Activated effector memory CD4-positive, alpha-beta T cell treated with Interleukin-2 at 50 U/mL for 16 hours (primary cell): ENCODE measurements at places on chromosomes 12 and 14.

- DNase-seq, result no peak
These were observed 278.4 kb upstream of the ATXN7L3B start for GRCh38 chr12:74259199-74259598.

DNA sequence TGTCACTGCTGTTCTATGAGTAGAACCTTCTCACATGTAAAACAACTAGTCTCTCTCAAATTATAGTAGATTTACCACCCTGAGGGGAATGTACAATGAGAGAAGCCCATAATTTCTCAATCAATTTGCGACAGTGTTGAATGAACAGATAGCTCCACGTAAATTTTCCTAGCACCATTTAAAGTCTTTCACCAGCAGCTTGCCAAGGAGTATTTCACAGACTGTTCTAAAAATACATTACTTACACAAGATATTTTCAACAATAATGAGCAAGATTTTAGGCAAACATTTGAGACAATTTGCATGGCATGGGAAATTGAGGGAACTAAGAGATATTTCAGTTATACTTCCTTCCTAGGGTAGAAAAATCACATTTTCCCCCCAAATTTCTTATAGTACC lies 151.6 kb downstream of the KICS2 start:
- no peak for DNase-seq

GRCh38 chr14:52033101-52033642 lies 35.7 kb downstream of the NID2 start:
- DNase-seq, result no peak

GRCh38 chr12:103313894-103314293 lies 181.9 kb downstream of the C12orf42 start:
- no peak for DNase-seq

GRCh38 chr12:52529417-52529816 lies 9.2 kb upstream of the KRT5 start:
- no peak for DNase-seq

GRCh38 chr12:3421191-3421978 lies 69.6 kb upstream of the PRMT8 start:
- no peak for DNase-seq

DNA sequence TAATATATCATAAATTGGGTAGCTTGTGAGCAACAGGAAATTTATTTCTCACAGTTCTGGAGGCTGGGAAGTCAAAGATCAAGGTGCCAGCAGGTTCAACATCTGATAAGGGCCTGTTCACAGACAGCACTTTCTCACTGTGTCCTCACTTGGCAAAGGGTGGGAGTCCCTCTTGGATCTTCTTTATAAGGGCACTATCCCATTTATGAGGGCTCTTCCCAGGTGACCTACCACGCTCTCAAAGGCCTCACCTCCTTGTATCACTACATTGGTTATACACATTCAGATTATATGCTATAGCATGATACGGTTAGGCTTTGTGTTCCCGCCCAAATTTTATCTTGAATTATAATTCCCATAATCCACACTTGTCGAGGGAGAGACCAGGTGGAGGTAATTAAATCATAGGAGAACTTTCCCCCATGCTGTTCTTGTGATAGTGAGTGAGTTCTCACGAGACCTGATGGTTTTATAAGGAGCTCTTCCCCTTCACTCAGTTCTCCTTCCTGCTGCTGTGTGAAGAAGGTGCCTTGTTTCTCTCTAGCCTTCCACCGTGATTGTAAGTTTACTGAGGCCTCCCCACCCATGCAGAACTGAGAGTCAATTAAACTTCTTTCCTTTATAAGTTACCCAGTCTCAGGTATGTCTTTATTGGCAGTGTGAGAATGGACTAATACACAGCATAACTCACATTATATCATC lies 19.2 kb upstream of the LRIG3 start:
- DNase-seq, result no peak

DNA sequence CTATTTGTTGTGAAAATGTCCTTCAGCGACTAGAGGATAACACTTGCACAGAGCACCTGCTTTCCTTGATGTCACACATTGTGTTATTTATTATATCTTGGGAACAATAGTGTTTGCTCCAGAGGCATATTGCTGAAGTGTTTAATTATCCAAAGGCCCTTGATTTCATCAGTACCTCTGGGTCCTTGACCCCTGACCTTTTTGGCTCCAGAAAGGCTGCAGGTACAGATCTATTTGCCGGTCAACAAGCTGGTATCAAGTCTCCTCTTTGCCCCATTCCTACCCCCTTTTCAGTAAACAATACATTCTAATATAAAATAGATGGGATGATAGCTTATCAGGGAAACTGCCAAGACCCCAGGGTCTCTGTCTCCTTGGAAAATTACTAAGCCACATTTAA lies 206.8 kb downstream of the DACT1 start:
- DNase-seq, result no peak

- DNase-seq, result no peak
These were observed 15.8 kb upstream of the KRT7 start for GRCh38 chr12:52217223-52217622.

- no peak for DNase-seq
These were observed 8.6 kb downstream of the CAPRIN2 start for GRCh38 chr12:30746190-30746589.

DNA sequence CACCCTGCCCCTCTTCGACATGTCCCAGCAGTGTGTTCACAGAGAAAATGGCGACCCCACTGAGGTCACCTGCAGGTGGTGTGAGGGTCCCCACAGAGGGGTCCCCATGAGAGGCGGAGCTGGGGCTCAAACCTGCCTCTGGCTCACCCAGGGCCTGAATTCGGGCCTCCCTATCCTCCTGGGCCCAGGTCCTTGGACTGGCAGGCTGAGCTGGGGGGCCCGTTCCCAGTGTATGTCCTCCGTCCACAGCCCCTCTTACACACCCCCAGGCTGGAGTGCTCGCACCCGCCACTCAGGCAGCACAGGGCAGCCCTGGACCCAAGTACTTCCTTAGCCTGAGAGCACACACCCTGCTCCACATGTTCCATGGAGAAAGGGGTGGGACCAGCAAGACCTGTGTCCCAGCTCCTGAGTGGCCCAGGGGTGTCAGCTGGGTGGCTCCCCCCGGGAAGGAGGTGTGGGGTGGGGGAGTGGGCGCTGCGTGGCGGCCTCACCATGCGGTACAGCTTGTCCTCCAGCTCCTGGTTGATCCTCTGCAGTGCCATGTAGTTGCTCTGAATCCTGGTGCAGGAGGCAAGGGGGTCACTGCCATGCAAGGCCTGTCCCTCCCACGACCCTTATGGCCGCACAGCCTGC lies 42.6 kb downstream of the BEGAIN start:
- no peak for DNase-seq

- DNase-seq, result no peak
These were observed 12.8 kb upstream of the WIF1 start for GRCh38 chr12:65133879-65134278.

GRCh38 chr14:89384023-89384422 lies 33.0 kb downstream of the FOXN3 start:
- DNase-seq, result no peak

DNA sequence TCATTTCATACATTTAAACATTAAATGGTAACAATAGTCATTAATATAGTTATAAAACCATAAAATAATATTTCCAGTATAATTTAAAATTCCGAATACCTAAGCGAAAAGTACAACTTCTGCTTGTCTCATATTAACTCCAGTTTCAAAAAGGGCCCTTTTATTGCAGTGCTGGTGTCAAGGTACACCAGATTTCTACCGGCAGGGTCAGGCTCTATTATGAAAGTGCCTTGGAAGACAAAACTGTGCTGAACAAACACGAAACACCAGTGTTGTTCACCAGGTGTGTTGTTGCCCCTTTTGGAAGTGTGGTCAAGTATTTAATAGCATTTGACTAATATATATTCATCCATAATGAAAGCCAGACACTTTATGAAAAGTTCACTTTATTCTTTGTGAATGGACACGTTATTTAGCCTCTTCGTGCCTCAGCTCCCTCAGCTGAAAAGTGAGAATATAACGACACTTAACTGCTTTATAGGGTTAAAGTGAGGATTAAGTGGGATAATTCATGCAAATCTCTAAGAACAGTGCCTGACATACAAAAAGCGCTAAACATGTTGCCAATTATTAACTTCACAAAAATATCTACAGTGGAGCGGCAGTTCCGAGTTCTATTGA lies 20.3 kb upstream of the GNS start:
- no peak for DNase-seq

DNA sequence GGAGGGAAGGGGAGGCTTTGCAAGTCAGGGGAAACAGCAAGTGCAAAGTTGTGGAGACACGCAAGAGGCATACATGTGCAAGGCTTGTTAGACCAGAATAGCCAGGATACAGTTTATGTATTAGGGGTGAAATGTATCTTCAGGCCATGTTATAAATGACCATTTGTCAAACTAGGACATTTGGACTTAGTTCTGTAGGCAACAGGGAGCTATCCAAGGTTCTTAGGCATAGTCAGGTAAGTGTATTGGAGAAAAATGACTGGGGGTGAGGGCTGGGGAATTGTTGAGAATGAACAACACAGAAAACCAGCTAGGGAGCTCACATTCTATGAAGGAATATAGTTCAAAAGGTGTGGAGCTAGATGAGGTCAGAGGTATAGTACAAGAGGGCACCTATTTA lies 42.5 kb downstream of the TPH2 start:
- DNase-seq, result no peak

GRCh38 chr14:35855876-35856481 lies 29.8 kb downstream of the BRMS1L start:
- DNase-seq, result no peak

GRCh38 chr12:92369636-92370035 lies 224.0 kb upstream of the BTG1 start:
- DNase-seq, result no peak

DNA sequence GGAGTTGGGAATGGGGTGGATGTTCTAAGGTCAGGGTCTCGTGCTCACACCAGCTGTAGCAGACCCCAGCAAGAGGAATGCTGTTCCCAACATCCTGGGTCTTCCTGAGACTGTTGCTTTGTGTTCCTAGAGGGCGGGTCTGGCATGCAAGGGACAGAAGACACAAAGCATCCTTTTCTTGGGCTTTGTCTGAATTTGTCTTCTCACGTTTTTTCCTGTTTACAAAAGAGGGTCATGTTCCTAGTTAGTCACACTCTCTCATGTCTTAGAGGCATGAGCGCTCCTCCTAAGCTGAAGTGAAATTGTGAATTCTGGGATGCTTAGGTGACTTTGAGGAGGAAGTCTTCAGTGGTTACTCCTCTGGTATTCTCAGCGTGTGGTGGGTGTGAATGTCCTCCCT lies 9.6 kb upstream of the TAMALIN start:
- no peak for DNase-seq

- DNase-seq, result no peak
These were observed 116.7 kb upstream of the CAND1 start for GRCh38 chr12:67152451-67152850.

DNA sequence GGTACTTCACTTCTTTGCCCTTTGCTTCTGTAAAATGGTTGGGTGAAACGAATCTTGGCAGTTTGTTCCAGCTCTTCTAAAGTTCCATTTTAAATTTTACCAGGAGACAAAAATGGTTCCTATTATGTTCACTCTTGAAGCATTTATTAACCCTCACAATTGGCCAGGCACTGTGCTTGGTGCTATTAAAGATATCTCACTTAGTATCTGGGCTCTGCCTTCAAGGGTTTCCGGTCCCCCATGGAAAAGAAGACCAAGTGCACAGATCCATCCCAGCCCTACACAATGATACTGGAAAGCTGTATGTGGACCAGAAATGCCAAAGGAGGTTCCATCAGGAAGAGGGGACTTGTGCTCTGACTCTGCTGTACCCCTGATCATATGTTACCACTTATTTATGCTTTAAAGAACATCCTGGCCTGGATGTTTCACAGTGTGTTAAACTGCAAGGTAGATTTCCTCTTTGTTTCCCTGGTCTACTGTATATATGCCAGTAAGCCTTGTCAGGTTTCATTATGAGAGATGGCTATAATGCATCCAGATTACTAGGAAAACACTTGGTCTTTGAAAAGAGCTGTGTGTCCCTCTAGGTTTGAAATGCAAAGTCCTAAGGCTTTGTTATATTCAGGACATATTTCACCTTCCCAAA lies 154.8 kb downstream of the PRKCH start:
- no peak for DNase-seq

GRCh38 chr12:104582739-104583138 lies 126.0 kb downstream of the CHST11 start:
- no peak for DNase-seq

DNA sequence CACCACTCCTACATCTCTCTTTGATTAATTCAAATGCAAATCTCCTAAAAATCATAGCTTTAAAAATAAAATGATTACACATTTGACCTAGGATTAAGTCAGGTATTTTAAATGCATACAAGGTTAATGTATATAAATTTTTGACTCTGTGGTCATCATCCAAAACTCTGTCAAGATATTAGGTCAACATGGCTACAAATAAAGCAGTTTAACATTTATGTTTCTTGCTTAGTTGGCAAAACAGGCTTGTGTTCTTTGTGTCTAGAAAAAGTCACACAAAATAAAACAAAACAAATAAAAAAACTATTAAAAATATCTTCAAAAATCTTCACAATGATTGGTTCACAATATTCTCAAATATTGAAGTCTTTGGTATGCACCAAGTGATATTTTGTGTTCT lies 473.2 kb downstream of the LRFN5 start:
- DNase-seq, result no peak

GRCh38 chr12:69672195-69672594 lies 26.9 kb downstream of the BEST3 start:
- DNase-seq, result no peak

DNA sequence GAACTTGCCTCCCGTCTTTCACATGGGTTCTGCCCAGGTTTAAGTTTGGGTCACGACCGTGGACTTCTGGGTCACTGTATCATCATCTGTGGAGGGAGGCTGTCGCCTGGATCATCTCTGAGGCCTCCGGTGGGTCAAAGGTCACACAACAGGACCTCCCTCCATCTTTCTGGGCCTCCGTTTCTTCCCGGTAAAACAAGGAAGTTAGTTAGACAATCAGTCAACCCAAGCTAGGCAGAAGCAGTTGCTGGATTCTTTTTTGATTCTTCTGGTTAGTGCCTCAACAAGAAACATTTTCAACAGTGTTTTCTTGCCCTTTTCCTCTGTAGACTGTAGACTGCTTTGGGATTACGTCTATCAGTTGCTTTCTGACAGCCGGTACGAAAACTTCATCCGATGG lies 186.6 kb upstream of the BCL2L14 start:
- DNase-seq, result no peak

DNA sequence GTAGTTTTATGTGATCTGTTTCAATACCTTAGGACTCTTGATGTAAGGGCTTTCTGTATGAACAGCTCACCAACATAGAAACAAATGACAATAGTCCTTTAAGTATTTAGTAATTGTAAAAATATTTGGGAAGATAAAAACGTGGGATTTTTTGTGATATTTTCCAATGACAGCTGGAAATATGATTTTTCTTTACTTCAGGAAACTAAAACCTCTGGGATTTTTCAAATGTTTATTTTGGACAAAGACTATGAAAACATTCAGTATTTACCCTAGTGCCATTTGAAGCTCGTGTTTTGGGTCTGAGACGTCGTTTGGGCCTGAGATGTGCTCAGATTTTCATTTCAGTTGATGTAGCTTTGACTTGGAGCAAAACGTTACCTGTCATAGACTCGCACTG lies 240.0 kb downstream of the BMP4 start:
- DNase-seq, result no peak

- DNase-seq, result no peak
These were observed 8.4 kb upstream of the C12orf75 start for GRCh38 chr12:105322070-105322469.
